Posterior cingulate gyrus (tissue), 11 donors: ENCODE measurements at places on chromosomes 1 and 21.

GRCh38 chr1:156748670-156749418 lies 2.6 kb downstream of the HDGF start:
- no peak for DNase-seq

- DNase-seq, result no peak
Measured at GRCh38 chr1:226274138-226274537, 34.8 kb downstream of the LIN9 start.

- no peak for DNase-seq
Measured at GRCh38 chr1:205144751-205145150, 23.0 kb upstream of the RBBP5 start.

GRCh38 chr1:11602424-11602823 lies 51.8 kb downstream of the FBXO2 start:
- DNase-seq, result no peak

- DNase-seq, result no peak
Measured at GRCh38 chr21:38777015-38777414, 28.7 kb upstream of the ETS2 start.

DNA sequence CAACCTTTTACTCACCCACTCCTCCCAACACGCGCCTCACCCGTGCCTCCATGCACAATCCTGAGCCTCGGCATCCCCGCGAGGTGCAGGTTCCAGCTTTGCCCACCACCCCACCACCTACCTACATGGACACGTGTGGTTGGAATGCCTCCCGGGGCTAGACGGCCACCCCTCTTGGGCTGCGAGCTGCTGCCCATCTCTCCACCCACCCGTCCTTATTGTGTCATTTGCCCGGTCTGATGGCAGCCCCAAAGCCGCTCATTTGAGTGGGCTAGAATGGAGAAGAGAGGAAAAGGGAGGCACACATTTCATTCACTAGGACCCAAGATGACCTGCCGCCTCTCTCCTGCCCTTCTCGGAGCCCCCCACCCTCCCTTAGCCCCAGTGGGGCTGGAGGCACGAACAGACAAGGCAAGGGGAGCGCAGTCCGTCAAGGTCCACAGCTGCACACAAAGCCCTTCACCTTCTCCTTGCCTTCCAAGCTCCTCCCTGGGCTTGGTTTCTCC lies 785 bp downstream of the ZNF697 start:
- peak; percentile 69 for DNase-seq

DNA sequence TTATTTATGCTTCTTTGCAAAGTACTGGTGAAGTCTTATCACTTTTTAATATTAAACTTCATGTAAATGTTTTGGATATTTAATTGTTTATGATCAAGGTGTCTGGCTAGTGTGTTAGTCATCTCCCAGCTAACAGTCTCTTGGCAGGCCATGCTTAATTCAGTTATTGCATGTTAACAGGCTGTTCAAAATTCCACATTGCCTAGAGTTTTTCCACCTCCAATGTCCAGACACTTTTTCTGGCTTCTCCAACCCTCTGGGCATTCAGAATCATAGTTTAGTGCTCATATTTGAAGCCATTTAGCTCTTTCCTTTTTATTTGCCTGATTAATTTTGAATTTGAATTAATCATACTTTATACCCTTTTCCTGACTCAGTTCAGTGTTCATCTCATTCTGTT lies 69.2 kb downstream of the OLFML2B start:
- no peak for DNase-seq

GRCh38 chr1:33111965-33112364 lies 31.0 kb downstream of the AZIN2 start:
- DNase-seq, result no peak

- DNase-seq, result no peak
Measured at GRCh38 chr1:185408700-185409270, 91.7 kb upstream of the IVNS1ABP start.

DNA sequence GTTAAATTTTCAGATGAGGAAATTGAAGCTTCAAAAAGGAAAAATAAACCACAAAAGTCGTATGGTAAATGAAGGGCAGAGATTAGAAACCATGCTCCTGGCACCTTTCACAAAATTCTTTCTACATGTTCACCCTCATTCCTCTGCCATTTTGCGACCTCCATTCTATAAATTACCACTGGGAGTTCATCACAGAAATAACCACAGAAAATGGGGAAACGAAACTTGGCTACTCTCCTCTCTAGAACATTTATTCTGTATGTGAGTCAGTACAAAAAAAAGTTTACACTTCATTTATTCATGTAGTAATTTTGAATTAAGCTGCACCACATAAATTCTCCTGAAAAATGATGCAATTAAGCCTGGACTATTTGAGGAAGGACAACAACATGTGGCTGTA lies 320.9 kb upstream of the C1orf87 start:
- DNase-seq, result no peak

DNA sequence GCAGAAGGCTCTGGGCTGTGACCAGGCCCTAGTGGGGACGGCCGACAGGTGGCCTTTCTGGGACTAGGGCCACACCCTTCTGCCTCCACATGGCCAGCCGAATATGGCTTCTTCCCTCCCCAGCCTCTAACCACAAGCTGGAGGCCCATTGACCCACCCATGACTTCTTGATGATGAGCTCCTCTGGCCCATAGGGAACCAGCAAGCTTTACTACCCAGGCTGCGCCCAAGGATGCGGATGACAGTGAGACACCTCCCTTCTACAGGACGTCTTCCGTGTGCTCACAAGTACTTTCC lies 41.0 kb downstream of the LDLRAD2 start:
- no peak for DNase-seq

DNA sequence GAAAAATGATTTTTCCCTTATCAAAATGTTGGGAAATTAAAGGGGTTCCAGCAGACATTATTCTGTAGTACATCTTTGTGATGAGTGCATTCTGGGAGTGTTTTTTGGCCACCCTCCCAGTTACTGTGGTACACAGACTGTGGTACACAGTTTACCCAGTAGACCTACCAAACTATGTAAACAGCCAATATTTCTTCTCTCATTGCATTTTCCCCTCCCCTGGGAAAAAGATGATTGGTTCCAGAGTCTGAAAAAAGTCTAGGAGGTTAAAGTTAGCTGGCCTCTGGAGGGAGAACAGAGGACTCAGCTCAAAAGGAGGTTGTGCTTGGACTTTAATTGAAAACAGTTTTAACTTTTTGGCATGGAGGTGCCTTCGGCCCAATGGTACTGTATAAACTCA lies 42.5 kb downstream of the PGM1 start:
- DNase-seq, result no peak

DNA sequence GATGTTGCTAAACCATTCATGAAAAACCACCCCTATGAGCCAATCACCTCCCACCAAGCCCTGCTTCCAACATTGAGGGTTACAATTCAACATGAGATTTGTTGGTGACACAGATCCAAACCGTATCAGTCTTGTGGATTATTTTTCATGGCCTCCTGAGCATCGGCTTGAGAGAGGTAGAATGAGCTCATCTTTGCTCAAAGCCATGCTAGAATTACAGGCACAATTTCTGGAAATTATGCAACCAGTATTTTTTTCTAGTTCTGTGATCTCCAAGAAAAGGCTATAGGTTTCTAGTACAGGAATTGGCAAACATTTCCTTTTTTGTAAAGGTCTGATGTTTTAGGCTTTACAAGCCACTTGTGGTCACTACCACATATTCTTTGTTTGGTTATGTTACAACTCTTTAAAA lies 219.4 kb downstream of the DUSP10 start:
- DNase-seq, result no peak

- no peak for DNase-seq
Measured at GRCh38 chr21:45444385-45444784, 39.4 kb downstream of the COL18A1 start.

DNA sequence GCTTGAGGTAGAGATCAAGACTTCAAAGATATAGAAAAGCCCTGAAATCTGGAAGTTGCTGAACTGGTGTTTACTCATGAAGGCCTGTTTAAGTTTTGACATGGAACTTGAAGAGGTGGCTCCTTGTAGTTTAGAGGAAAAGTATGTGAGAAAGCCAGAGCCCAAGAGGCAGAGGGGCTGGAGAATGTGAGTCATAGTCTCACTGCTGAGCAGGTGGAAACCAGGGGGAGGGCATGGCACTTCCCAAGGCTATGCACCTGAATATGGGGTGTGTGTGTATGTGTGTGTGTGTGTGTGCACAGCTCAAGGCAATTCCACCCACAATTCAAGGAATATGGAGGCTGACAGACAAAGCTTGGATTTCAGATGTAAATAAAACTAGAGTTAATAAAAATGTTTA lies 46.8 kb upstream of the C1orf198 start:
- DNase-seq, result no peak

- DNase-seq, result no peak
Measured at GRCh38 chr1:115409094-115410015, 71.3 kb upstream of the NGF start.

GRCh38 chr1:107680579-107680985 lies 284.4 kb downstream of the VAV3 start:
- DNase-seq, result no peak

GRCh38 chr1:17594690-17595601 lies 55.4 kb downstream of the ARHGEF10L start:
- no peak for DNase-seq

GRCh38 chr1:57058652-57059501 lies 93.1 kb upstream of the C8B start:
- DNase-seq, result no peak

DNA sequence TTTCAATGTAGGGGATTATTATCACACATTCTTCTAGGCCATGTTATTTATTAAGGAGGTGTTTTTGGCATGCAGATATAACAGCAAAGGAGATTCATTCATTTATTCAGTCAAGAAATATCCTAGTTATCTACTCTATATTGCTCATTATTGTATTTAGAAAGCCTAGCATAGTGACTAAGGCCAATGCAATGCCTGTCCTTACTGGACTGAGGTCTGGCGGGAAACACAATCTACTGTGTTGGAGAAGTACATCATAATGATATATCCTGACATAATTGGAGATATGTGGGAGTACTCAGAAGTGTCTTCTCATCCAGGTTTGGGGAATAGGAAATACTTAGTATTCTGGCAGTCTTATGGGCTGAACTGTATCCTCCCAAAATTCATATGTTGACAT lies 421.5 kb upstream of the USP24 start:
- no peak for DNase-seq

GRCh38 chr1:7535016-7535415 lies 236.1 kb upstream of the VAMP3 start:
- no peak for DNase-seq

DNA sequence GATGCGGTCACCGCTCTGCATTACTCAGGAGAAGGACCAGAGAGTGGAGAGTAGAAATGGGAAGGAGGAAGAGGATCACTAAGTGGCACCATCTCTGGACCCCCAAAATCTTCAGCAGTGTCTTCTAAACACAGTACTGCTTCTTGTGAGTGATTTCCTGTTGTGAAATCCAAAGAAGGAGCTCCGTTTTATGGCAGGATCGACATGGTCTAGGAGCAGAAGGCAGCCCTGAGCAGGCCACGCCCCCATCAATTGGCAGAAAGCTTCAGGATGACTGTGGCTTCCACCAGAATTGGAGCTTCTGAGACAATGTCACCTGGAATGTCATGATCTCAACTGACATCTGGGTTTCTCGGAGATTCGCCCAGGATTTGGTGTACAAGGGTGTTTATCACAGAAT lies 171.5 kb downstream of the ADSS2 start:
- no peak for DNase-seq

DNA sequence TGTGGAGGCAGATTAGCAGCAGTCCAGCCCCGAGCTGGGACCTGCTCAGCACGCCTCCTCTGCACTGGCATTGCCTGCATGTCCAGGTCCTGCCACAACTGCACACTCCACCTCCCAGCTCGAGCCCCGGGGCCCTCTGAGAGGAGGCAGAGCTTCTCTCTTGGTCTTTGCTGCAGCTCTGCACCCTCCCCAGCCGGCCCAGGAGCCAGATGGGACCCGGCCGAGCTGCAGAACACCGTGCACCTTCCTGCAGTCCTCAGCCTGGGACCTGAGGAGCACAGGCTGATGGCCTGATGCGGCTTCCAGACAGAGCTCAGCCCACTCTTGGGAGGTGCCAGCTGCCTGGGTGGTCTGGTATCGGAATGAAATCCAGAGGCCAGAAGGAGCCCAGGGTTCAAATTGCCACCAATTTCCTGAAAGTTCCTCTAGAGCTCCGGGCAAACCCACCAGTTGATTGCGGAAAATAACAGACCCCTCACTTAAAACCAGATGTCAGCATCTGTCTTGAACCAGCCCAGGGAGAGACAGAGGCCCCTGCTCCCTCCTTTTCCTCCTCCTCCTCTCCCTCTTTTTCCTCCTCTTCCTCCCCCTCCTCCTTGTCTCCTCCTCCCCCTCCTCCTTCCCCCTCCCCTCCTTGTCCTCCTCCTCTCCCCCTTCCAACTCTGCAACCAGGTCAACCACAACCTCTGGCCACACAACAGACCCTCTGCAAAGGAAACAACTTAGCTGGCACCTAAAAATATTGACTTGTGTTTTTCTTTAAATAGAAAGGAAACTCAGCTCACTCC lies 10.6 kb upstream of the SPSB1 start:
- no peak for DNase-seq
